ENCODE measurements at places on chromosomes 2 and 18.

DNA sequence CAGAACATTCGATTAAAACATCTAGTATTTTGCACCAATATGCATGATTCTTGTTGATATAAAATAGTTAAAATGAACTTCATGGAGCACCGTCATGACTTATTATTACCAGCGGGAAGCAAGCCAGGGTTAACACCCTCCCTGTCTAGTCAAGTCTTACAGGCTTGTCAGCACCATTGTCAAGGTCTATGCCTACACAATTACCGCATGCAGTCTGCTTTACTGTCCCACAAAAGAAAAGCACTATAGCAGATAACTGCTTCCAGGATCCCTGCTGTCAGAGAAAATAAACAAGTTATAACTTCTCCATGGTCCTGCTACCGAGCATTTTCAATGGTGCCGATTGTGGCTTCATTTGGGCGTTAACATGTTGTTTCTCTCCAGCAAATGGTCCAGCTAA lies 968.0 kb upstream of the FAM98A start:
- DNase-seq = no peak

- DNase-seq = no peak
These were observed 18.2 kb downstream of the HOXD1 start for GRCh38 chr2:176206682-176207081.

DNA sequence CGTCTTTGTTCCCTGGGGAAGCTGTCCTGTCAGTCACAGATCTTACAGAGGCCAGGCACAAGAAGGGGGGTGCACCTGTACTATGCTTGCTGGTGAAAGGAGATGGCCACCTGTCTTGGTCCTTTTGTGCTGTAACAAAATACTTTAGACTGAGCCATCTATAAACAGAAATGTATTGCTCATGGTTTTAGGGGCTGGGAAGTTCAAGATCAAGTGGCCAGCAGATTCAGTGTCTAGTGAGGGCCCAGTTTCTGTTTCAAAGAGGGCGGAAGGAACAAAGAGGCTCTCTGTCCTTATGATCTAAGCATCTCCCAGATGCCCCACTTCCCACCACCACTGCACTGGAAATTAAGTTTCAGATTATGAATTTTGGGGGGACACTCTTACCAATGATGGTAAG lies 35.5 kb upstream of the RPL37A start:
- DNase-seq = no peak

DNA sequence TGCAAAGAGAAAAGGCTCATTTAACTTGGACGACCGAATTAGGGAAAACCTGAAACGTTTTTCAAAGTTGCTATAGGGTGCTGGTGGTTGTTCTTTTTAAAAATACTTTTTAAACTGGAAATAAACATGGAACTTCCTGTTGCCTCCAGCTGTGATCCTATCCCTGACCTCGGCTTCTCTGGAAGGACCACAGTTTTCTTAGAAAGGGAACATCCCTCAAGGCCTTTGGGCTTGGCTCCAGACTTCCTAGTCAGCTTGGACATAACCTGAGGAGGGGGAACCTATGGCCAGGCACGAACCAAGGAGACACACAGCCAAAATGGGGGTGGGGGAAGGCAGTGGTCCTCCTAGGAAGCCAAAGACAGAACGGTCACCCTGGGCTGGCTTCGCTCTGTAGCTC lies 57.7 kb downstream of the CENPO start:
- DNase-seq = no peak

- DNase-seq = no peak
These were observed 422.7 kb downstream of the TGIF1 start for GRCh38 chr18:3872641-3873040.

- DNase-seq = no peak
These were observed 175.2 kb downstream of the SNTG2 start for GRCh38 chr2:1125633-1126370.

GRCh38 chr2:104704496-104705245 lies 149.2 kb upstream of the POU3F3 start:
- DNase-seq = no peak

DNA sequence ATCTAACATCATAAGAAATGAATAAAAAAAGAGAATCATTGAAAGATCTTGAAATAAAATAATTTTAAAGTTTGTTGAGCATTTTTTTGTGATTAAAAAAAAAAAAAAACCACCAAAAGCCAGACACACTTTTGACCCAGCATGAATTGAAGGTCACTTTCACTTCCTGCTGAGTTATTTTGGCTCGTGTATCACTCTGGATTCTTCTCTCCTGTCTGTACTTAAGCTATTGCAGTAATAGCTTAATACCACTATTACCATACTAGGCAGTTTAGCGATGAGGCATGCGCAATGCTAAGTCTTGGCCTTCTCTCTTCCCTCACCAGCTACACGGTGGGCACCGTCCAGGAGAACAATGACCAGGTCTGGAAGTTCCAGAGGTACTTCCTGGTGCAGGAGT lies 54.5 kb upstream of the SPP2 start:
- DNase-seq = no peak

- no peak for DNase-seq
These were observed 173.0 kb upstream of the REV1 start for GRCh38 chr2:99662761-99663341.

- no peak for DNase-seq
These were observed 278.9 kb upstream of the HDAC4 start for GRCh38 chr2:239679755-239680154.

- DNase-seq = no peak
These were observed 381.8 kb upstream of the POU3F3 start for GRCh38 chr2:104472076-104472475.

DNA sequence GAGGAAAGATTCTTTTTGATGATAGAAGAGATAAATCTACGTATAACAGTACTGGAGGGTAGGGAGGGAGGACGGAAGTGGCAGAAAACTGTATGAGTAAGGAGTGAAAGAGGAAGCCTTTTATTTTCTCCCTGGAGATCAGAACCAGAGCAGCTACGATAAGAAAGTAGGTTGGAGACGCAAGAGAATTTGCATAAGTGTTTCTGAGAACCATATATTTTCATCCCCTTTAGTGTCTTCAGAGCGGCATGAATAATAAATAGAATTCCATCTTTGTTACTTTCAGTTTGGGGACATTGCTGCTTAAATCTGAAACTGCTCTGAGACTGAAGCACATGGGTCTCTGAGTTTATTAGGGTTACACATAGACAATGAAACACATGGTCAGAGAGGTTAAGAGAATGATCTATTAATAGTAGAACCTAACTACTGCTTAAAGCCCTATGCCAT lies 230.2 kb upstream of the TNP1 start:
- no peak for DNase-seq

DNA sequence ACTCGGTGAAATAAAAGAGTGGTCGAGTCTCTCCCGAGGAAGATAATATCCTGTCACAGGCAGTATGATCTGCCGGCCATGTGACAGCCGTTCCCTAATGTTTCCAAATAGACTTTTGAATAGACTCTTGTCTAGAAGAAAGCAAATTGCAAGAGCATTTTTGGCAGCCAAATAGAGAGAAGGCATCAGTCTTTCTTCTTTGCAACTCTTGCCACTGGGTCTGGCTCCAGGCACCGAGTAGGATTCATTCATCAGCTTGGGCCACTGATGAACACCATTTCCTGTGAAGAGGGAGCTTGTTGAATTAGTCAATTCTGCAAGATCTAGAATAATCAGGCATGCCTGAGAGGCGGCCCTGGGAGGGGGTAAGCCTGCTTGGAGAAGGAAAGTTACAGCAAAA lies 165.6 kb downstream of the KLHL29 start:
- no peak for DNase-seq

DNA sequence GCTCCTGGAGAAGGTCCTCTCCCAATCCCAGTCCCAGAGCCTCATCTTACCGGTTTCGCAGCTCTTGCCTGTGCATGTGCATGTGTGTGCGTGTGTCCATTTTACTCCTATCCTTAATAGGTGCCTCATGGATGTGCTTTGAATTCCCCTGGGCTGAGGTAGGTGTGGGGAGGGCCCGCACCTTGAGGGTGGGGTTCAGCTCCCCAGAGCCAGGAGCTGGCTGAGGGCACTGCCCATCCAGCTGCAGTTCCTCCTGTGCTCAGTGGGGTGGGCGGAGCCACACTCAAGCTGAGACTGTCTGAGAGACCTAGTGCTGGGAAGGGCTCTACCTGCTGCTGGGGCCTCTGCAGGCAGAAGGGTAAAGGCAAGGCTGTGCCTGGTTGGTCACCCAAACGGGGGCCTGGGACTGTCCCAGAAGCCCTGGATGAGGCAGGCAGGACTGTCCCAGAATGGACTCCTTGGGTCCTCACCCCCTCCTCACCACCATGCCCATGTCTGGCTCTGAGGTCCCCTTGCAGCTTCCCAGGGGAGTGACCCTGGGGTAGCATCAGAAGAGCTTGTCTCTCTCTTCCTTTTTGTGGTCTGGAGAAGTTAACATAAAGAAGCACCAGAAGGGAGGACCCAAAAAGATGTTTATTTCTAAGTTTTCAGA lies 8.9 kb downstream of the GDF7 start:
- no peak for DNase-seq

DNA sequence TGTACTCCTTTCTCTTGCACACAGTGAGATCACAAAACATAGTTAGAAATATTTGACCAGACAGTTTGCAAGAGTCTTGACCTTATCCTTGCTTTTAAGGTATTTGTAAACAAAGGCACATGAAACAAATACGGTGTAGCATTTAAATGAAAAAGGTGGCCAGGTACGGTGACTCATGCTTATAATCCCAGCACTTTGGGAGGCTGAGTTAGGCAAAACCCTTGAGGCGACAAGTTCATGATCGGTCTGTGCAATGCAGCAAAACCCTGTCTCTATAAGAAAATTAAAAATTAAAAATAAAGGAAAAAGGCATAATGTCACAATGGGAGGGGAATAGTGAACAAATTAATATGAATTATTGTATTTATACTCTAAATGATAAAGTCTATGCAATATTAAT lies 109.5 kb upstream of the PIK3C3 start:
- no peak for DNase-seq

- DNase-seq = no peak
These were observed 48.2 kb upstream of the GPC1 start for GRCh38 chr2:240387325-240387668.

GRCh38 chr2:56262241-56262640 lies 78.5 kb downstream of the CCDC85A start:
- no peak for DNase-seq

DNA sequence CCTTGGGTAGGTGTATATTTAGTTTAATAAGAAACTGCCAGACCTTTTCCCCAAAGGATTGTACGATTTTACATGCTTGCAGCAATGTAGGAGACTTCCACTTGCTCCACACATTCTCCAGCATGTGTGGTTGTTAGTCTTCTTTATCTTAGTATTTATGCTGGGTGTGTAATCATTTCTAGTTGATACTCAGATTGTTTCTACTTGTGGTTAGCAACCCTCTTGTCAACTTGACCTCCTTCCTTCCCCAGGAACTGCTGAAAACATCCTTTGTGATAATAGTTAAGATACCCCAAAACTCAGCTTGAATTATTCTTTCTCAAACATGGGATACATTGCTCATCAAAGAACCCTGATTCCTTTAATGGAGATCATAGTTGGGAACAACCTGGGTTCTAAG lies 37.2 kb upstream of the CYBRD1 start:
- DNase-seq = no peak

DNA sequence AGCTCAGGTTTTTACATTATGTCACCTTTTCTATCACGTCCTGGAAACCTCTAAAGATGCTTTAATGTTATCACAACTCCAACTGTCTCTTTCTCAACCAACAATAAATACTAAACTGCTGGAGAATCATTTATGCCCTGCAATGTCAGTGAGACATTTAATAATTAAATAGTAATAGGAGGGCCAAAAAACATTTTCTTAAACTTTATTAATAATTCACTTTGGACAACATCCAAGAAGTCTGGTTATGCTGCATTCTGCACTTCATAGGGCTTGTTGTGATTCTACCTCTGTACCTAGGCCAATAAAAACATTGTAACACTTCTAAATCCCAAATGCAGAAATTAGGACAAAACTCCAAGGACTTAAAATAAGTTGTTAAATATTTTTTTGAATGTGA lies 420.4 kb upstream of the LRRTM1 start:
- no peak for DNase-seq

Measured in stimulated activated CD8-positive, alpha-beta memory T cell treated with anti-CD3 and anti-CD28 coated beads, Interleukin-7, amount 100 ng/mL, for 48 hours (primary cell).